ENCODE measurements at places on chromosomes 6 and 20.

GRCh38 chr6:75431379-75431778, 62.2 kb downstream of the FILIP1 start:
- no peak for DNase-seq

DNA sequence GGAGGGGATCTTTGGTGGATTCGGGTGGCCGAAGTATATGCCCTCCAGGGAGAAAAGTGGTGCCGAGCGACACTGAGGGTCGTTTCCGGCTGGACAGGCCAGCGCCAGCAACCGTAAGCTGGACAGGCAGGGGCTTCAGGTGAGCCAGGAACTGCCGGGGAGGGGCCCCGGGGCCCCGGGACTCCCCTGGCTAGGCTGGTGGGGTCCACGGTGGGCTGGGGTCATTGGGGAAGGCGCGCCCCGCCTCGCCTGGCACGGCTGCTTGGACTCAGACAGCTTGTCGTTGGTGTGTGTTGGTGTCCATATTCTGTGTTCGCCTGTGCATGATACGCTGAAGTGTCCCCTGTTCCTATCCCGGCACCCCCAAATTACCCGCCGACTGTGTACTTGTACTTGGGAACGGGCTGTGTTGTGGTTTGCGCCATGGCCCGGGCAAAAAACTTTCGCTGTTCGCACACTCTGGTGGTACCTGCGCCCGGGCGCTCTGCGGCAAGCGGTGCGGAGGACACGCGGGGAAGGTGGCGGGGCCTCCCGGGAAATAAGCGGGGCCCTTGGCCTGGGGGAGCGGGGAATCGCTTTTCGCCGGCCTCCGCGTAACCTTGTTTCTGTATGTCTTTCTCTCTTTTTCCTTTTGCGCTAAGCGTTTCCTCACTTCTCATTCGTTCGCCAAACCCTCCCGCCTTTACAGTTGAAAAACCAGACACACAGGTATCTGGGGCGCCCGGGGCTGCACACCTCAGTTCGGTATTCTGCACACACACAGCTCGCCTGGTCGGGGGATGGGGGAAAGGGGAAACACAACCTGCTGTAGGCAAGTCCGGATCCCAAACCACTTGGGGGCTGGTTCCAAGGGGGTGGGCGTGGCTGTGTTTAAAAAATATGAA, 3.2 kb downstream of the GNAS start:
- no peak for DNase-seq

DNA sequence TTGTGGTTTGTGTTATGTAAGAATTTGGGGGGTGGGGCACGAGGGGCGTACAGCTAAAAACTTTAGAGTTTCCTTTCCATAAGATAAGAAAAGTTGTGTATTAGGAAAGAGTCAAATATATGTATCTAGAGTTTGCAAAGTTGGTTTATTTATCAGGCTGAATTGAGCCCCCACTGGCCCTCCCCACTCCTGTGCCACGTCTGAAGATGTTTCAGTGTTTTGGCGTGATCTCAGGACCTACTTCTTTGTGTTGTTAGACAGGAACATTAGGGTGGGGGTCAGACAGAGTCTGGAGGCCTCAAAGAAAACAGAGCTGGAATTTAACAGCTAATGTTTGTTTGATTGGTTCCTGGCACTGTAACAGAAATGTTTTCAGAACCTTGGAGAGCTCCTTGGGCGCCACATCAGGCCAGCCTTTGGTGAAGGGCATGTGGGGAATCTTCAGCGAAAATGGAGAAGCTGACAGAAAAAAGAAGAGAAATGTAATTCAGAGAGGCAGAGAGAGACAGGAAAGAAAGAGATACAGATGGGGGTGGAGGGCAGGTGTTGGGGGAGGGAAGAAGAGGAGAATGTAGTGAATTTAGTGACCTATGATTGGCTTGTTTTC, 674 bp downstream of the NRSN1 start:
- DNase-seq: peak; percentile 36

- DNase-seq: peak; percentile 3
These were observed 233.6 kb upstream of the ASCC3 start for GRCh38 chr6:101114703-101115102.

DNA sequence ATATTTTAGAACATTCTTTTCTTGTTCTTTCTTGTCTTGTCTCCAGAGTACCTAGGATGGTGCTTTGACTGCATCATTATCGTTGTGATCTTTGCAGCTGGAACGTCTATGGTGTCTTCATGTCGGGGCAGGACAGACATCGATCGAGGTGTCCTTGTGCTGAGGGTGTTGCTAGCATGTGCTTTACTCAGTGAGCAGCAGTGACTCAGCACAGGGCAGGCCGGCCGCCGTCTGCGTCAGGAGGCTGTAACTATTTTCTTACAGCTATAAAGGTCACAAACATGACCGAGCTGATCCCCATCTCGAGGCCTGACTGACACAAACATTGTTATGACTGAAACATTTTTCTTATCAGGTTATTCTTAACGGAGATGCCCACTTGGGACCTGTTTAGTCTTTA, 14.9 kb upstream of the CTCFL start:
- no peak for DNase-seq

- DNase-seq: no peak
These were observed 117.7 kb downstream of the IBTK start for GRCh38 chr6:82129797-82130196.

DNA sequence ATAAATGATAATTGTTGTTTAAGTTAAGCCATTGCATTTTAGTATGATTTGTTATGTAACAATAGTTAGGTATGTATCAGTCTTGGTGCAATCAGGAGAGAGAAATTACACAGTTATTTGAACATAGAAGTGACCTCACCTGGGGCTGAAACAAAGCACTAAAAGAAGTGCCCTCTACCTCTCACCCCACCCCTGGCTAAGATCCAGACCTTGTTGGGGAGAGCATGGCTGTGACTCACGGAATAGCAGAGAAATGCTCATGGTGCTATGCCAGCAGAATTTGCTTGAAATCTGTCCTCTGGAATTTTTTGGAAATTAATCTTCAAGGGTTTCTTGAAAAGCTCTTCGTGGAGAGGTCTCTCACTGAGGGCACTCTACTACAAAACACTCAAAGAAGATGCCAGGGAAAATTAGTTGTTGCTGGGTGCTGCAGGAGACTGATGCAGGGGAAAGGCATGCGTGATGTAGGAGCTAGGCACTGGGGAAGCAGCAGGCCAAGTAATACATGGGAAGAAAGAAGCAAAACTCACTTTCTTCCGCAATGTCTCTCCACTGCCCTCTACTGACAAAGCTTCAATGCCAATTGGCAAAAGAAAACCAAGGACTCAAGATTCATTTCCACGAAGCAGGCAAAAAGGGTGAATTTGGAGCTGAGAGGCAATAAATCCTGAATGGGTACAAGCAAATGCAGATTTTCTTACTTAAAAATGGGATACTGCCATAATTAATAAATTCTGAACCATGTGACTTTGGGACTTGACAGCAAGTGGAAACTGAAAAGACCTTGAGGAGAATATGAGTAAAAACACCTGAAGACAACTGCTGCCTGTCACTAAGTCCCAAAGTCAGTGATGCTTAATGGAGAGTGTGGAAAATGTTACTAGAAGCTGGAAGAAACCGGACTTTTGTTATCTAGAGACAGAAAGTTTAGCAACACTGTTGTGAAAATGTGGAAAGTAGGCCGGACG, 136.3 kb upstream of the ZNF184 start:
- DNase-seq: peak; percentile 55

DNA sequence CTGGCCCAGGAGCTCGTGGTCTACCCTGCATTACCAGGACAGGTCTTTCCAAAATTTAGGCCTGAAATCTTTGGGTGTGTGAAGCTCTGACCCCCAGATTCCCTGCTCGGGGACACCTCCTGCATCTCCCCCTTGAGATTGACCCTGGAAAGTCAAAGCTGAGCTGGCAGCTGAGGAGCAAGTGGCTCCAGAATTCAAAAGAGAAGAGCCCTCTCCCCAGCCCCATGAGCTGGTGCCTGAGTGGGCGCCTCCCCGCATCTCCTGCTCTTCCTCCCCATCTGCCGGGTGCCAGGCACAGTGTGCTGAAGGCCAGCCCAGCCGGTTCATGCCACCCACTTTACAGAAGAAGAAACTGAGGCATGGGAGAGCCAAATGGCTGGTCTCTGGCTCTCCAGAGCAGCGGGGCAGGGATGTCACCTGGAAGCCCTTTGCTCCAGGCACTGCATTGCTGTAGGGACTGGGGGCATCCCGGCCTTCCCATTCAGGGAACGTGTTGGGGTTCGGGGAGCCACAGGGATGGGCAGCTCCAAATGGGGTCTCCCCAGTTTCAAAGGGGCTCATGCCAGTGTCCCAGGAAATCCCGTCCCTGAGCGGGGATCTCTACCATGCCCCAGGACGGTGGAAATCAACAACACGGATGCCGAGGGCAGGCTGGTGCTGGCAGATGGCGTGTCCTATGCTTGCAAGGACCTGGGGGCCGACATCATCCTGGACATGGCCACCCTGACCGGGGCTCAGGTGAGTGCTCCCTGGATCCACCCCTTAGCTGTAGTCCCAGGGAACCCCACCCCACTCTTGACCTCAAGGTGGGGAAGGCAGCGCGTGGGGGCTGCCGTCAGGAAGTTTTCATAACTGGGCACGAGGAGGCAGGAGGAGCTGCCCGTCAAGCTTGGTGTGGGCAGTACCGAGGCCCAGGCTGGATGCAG, 20.5 kb downstream of the NPEPL1 start:
- DNase-seq: no peak

- DNase-seq: no peak
These were observed 86.7 kb upstream of the EMILIN3 start for GRCh38 chr20:41453010-41453950.

DNA sequence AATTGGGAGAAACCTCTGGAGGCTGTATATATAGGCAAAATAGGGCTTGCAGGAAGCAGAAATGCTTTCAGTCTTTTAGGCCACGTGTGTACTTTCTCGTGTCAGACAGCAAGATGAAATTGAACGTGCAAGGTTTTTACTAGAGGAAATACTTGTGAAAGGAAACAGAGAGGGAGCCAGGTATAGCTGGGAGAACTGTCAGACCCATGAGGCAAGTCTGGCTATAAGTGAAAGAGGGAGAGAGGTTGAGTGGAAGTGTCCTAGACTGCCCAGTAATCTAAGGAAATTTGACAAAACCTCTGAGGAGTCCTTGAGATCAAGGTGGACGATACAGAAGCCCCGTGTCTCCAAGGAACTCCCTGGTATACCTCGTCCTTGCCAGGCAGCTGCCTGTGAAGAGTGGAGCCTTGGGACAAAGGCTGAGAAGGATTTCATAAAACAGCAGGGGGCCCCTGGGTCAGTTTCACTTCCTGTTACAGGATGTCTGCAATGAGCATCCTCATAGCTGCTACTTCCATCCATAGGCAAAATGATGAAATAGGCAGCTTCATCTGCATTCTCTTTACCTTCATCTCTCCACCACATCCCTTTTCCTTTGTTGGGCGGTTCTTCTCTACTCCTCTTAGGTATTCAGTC, 114.4 kb upstream of the MAP3K7 start:
- DNase-seq: no peak

DNA sequence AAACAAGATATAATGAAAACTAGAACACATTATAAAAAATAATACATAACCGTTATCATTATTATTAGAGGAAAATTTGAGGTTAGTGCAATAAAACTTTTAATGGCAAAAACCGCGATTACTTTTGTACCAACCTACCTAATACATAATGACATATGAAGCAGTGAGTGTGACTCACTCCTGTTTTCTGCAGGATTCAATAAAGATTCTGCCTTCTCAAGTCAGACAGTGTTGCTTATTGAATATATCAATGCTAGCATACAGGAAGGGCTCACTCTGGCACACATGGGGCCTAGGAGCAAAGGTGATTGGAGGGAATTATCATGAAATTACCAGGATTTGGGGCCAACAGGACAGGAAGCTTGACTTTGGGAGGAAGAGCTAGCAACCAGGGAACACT, 230.8 kb upstream of the CEP162 start:
- no peak for DNase-seq

DNA sequence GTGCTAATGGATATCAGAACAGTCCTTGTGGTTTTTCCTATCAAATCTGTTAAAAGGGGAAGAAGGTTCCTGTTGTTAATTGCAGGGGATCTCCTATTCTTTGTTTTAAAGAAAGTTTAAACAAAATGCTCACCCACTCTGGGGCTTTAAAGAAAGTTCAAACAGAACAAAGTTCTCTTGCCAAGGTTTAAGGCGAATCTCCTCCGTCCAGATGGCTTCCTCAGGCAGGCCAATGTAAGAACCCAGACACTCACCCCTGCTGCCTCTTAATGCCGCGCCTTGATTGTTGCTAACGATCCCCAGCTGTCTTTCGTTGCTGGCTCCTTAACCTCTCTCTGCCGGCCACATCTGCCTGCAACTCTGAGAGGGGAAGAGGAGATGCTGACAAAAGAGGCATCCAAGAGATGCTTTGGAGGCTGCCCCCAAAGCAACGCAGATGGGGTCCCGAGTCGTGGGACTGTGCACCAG, 235.0 kb upstream of the PRDM1 start:
- no peak for DNase-seq

- DNase-seq: no peak
These were observed 1.9 kb downstream of the GINM1 start for GRCh38 chr6:149567945-149568585.

GRCh38 chr6:125533710-125534397, 215.6 kb upstream of the HEY2 start:
- no peak for DNase-seq

GRCh38 chr20:10696650-10697049, 22.9 kb upstream of the JAG1 start:
- DNase-seq: peak; percentile 15

- DNase-seq: no peak
These were observed 212.8 kb downstream of the ZMYND8 start for GRCh38 chr20:47143657-47144056.

GRCh38 chr6:86152546-86152945, 509.9 kb upstream of the SYNCRIP start:
- DNase-seq: no peak

- no peak for DNase-seq
These were observed 1.3 kb upstream of the MTFR2 start for GRCh38 chr6:136251394-136251793.

- DNase-seq: peak; percentile 33
These were observed 6.4 kb downstream of the RPS12 start for GRCh38 chr6:132820629-132821381.

DNA sequence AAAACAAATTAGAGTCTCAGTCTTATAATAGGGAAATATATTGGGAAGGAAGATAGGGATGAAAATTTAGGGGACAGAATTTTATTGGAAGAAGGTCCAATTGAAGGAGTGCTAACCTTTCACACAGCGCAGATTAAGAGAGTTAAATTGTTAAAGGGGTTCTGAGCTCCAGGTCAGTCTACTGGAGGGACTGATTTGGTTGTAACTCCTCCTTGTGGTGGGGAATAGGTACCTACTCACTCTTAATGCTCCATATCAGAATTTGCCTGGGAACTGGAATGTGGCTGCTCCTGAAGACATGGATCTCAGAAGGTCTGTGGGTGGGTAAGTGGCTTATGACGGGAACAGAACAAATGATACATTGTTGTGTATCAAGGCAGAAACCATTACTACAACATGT, 143.5 kb downstream of the FLRT3 start:
- DNase-seq: no peak

GRCh38 chr6:165835410-165835851, 172.4 kb upstream of the PDE10A start:
- DNase-seq: no peak
